ENCODE measurements at places on chromosomes 1 and 21. TPM values are rescaled to one million over a fixed set of nuclear protein-coding genes. Genes with fewer than 3 reads are reported as not detected.

Gene OR2T33
- not detected for polyA plus RNA-seq

GRCh38 chr1:13826591-13826990 is 126.6 kb downstream of the PRDM2 start:
- no peak for DNase-seq

DNA sequence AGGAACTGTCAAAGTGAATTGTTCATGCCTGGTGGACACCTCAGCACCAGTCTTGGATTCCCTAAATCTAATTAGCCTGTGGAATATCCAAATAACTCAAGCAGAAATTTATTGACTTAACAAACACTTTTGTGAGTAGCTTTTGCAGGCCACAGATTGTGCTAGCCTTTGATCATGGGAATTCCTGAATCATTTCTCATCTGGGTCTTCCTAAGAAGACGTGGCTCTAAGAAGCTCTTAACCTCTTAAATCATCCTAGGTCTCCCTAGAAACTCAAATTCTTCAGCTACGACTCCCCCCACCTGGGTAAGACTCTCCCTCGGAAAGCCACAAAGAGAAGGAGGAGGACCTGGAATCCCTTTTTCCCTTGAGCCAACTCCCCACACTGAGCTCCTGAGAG is 53.8 kb upstream of the PSEN2 start:
- DNase-seq = no peak

GRCh38 chr1:58966103-58966916 is 182.5 kb upstream of the JUN start:
- no peak for DNase-seq

DNA sequence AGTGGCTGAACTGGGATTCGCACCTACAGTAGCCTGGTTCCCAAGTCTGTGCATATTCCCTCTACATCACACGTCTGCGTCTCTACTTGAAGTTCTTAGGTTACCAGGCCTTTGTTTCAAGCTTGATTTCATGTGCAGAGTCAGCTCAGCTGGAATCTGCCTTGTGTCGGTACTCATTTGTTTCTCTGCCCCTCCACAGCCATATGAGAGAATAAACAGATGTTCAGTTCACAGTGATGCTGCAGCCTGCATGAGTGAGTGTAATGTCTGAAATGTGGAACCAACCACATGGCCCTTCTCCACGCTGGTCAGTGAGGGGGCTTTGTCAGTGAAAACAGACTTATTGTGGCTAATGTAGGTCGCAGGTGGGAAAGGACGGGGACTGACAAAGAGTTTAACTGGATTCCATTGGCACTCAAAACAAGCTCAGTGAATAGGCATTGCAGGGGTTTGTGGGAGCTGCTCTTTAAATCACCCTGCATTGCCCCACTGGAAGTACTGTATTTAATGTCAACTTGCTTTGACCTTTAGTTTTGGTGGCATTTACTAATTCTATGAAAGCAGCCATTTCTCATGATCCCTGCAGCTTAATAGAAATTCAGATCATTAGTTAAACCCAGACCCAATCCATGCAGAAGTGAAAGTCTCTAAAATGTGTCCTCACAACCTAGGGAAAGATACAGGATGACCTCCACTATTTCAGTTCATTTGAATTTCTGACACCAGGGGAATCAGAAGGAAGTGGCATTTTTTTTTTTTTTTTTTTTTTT is 136.4 kb upstream of the FAM78B start:
- no peak for DNase-seq

GRCh38 chr1:192161976-192162375 is 3.7 kb downstream of the RGS18 start:
- no peak for DNase-seq

- DNase-seq = no peak
Observed at GRCh38 chr1:8154621-8155052, 128.5 kb upstream of the ERRFI1 start.

Gene WDR77
- 37.8 TPM for polyA plus RNA-seq

DNA sequence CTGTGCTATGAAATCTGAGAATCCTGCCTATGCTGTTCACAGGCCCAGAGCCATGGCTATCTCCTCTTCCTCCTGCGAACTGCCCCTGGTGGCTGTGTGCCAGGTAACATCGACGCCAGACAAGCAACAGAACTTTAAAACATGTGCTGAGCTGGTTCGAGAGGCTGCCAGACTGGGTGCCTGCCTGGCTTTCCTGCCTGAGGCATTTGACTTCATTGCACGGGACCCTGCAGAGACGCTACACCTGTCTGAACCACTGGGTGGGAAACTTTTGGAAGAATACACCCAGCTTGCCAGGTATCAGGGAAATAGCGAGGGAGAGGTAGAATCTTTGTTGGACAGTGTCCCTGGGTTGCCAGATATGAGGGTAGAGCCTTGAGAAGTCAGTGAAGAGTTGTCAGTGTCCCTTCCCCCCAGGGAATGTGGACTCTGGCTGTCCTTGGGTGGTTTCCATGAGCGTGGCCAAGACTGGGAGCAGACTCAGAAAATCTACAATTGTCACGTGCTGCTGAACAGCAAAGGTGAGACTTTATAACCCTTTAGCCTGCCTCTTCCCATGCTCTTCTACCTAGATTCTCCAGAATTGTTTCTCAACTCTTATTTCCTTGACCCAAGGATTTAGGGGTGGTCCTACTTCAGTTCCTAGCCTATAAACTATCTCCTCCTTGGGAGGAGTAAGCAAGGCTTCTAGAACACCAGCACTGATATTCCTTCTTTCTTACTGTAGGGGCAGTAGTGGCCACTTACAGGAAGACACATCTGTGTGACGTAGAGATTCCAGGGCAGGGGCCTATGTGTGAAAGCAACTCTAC is 1.4 kb downstream of the NIT1 start:
- DNase-seq = no peak

Gene S100B
- 13.8 TPM for polyA plus RNA-seq

Gene DLGAP3
- polyA plus RNA-seq = 1.4 TPM

GRCh38 chr1:217010253-217010652 is 287.0 kb upstream of the ESRRG start:
- no peak for DNase-seq

- DNase-seq = no peak
Observed at GRCh38 chr1:215262106-215262505, 179.6 kb downstream of the KCNK2 start.

DNA sequence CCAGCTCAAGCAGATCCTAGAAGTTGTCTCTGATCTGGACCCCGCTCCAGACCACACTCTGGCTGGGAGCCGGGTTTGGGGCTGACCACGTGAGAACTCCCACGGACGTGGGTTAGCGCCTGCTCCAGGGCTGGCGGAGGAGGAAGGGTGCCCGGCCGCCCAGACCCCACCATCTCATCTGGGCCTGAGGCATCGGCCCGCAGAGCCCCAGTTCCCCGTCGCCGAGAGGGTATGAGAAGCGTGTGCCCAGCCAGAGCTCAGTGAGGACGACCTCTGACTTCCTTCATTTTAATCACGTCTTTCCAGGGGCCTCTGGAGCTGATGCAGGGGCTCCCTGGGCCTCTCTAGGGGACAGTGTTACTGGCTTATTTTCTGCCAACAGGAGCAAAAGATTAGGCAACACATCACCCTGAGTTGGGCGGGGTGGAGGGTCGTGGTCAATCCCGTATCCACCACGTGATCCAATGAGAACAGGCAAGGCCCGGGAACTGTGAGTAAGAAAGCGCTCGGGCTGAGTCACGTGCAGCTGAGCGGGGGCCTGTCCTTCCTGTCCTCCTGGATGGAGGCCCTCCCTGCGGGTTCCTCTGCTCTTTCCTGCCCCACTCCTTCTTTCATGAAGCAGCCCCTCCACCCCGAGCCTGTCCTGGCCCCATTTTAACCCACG is 81.1 kb downstream of the SIK1 start:
- no peak for DNase-seq
